ENCODE measurements at places on chromosomes 2 and 18. TPM values are rescaled to one million over a fixed set of nuclear protein-coding genes. Genes with fewer than 3 reads are reported as not detected.

IL18RAP gene
- 1.4 TPM for total RNA-seq

PIEZO2 gene
- total RNA-seq = 10.3 TPM

LIMS4 gene
- total RNA-seq = 24.6 TPM

TMEM17 gene
- 0.42 TPM for total RNA-seq

NEMP2 gene
- total RNA-seq = 3.6 TPM

C2orf15 gene
- total RNA-seq = 4.9 TPM

MPP4 gene
- 5.5 TPM for total RNA-seq

SLC35G4 gene
- not detected for total RNA-seq

ANKRD30B gene
- not detected for total RNA-seq

SERPINB12 gene
- not detected for total RNA-seq

DNA sequence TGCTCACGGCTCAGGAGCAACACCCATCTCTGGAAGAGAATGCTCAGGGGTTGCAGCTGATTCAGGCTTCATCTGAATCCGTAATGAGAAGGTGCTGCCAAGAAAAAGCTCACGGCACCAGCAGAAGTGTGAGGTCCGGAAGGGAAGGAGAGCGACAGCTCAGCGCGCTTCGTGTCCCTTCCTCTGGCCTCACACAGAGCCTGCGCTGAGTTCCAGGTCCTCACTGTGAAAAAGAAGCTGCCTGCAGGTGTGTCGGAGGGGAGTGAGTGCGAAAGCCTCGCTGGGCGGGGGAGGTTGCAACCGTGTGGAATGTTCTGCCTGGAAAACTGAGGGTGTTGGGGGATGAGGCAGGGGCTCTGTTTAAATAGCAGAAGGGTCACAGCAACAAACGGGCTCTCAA is 76.2 kb upstream of the TWIST2 start:
- H3K27me3 ChIP-seq = no peaks in the 10 kb centered on the region
- no peaks in the 10 kb centered on the region for H3K4me1 ChIP-seq
- H3K36me3 ChIP-seq = no peaks in the 10 kb centered on the region

DNA sequence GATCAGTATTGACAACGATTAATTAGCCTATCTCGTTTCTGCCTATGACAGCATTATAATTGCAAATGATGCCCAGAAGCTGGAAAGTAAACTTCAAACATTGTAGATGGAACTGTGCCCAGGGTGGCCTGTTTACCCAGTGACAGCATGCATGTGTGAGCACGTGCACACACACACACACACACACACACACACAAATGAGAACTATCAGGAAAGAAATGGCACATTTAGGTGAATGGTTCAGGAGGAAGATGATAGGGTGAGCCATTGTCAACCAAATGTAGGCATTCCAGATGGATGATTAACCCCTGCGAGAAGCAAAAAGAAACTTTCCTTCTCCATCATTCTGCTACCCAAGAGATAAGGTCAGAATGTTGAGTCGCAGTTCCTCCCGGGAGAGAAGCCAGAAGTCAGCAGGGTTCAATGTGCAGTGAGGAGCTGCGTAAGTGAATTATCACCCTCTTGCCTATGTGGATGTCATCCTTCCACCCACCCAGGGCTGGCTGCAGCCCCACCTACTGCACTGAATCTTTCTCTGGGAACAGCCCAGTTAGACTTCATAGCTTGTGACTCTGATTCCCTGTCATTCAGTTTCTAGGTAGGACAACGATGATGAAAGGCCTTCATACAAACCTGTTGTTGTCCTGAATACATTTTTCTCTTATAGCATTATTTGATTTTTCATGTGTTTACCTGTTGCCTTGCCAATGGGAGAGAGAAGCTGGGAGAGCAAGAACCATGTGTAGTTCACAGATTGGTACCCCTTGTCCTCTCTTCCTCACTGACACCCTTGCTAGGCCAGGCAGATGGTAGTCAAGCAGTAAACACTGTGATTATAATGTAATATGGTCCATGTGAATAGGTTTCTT is 3.5 kb upstream of the APOB start:
- peaks cover 26% of the 10 kb centered on the region for H3K4me1 ChIP-seq
- no peak overlapping the region for H3K27ac ChIP-seq
- no peaks in the 10 kb centered on the region for H3K27me3 ChIP-seq
- no peak for DNase-seq
- no peak overlapping the region for H3K4me3 ChIP-seq

DNA sequence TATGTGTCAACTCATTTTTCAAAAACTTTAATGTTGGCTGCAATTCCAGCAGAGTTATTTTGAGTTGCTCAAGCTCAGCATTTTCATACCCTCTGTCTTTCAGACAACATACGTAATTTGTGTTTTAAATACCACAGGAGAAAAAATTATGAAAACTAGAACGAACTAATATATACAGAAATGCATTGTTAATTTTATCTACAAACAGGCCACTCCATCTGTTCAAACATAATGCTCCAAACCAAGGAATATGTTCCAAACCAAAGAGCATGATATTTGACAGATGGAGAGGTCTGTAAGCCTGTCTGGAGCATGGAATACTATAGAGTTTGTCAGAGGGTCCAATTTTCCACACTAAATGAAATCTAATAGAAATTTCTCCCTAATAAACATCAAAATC is 536.2 kb upstream of the FSIP2 start:
- no peaks in the 10 kb centered on the region for H3K27me3 ChIP-seq
- H3K27ac ChIP-seq = no peak overlapping the region
- H3K4me3 ChIP-seq = no peak overlapping the region
- no peaks in the 10 kb centered on the region for H3K4me1 ChIP-seq

- no peak overlapping the region for H3K4me3 ChIP-seq
- peaks cover 12% of the 10 kb centered on the region for H3K4me1 ChIP-seq
- no peaks in the 10 kb centered on the region for H3K27me3 ChIP-seq
- no peak overlapping the region for H3K27ac ChIP-seq
- DNase-seq = no peak
- no peaks in the 10 kb centered on the region for H3K36me3 ChIP-seq
Measured at GRCh38 chr18:25305584-25305983, 46.4 kb downstream of the ZNF521 start.

DNA sequence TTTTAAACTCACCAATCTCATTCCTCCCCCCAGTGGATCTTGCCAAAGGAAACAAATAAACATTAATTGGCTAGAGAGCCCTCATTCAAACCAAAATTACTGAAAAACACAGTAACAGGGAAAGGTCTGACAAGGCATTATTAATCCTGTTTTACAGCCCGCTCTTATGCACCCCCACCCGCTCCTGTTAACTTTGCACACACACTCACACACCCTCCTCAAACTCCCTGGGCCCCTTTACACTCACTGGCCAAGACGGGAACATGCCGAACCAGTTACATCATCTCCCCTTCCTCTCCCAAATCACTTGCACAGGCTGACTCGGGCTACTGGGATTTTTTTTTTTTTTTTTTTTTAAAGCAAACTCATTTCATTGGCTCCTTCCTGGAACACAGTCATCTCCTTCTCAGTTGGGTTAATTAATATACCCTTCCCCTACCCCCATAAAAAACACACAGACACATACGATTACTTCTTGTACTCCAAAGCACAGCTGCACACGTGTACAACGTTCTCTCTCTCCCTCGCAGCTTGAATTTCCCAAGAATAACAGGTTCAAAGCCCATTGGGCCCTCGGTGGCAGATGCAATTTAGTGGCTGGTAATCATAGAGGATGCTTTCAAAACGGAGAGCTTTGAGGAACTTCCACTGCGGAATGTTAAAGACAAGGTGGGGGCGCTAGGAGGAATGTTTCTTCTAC is 31.8 kb downstream of the KLF7 start:
- peaks cover 82% of the 10 kb centered on the region for H3K4me1 ChIP-seq
- peak overlapping the region; percentile 52 for H3K4me3 ChIP-seq
- H3K27ac ChIP-seq = peak overlapping the region; percentile 81
- no peaks in the 10 kb centered on the region for H3K36me3 ChIP-seq

GRCh38 chr2:80126596-80127189 is 177.9 kb downstream of the LRRTM1 start:
- no peak overlapping the region for H3K4me3 ChIP-seq
- H3K27ac ChIP-seq = no peak overlapping the region
- no peak for DNase-seq
- H3K4me1 ChIP-seq = no peaks in the 10 kb centered on the region

DNA sequence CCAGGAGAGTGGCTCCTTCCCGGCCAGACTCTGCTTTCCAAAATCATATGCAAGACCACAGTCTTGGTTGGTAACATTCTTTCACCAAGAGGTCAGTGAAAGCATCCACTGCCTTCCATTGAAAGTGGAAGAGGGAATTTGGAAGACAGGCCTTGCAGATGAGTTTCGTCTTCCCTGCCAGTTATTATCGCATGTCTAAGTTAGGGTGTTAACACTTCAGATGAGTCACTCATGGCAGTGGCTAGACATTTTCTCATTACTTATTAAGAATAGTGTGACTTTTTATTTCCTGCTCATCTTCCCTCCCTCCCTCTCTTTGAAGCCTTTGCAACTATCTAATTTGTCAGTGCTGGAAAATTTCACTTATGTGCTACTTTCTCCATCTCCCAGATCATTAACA is 102.9 kb upstream of the EPB41L3 start:
- no peaks in the 10 kb centered on the region for H3K4me1 ChIP-seq
- H3K4me3 ChIP-seq = no peak overlapping the region
- no peaks in the 10 kb centered on the region for H3K36me3 ChIP-seq
- H3K27ac ChIP-seq = no peak overlapping the region
- H3K27me3 ChIP-seq = no peaks in the 10 kb centered on the region

GRCh38 chr2:40095000-40095399 is 315.9 kb upstream of the THUMPD2 start:
- H3K4me1 ChIP-seq = peaks cover 11% of the 10 kb centered on the region
- no peak overlapping the region for H3K4me3 ChIP-seq
- no peaks in the 10 kb centered on the region for H3K36me3 ChIP-seq

DNA sequence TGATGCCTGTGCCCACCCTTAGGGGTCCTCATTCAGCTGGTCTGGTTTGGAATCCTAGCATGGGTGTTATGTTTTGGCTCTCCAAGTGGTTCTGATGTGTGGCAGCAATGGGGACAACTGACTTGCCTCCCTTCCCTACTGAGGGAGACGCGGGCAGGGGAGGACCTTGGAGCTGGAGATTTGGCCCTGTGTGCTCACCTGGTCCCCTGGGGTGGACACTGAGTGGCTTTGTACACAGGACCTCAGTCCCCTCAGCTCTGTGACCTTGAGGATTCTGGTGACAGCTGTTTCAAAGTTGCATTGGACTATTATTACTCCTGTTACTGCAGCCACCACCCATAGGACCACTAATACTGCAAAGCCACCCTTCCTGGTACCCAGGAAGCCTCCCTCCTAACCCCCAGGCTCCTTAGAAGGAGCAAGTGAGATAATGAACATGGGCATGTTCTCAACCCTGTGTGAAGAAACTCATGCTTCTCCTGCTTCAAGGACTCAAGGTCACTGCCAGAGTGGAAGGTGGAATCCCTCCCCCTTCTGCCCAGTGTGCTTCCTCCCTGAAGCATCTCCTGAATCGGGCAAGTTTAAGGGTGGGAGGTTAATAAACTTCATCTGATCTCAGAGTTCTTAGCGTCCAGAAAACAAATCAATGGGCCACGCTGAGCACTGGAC is 26.5 kb downstream of the TMEM182 start:
- H3K36me3 ChIP-seq = no peaks in the 10 kb centered on the region
- no peak overlapping the region for H3K27ac ChIP-seq
- H3K4me3 ChIP-seq = no peak overlapping the region
- peaks cover 16% of the 10 kb centered on the region for H3K4me1 ChIP-seq

- no peaks in the 10 kb centered on the region for H3K27me3 ChIP-seq
- no peaks in the 10 kb centered on the region for H3K36me3 ChIP-seq
- no peak overlapping the region for H3K4me3 ChIP-seq
- no peaks in the 10 kb centered on the region for H3K4me1 ChIP-seq
- DNase-seq = no peak
Measured at GRCh38 chr2:78977661-78978145, 47.8 kb upstream of the REG3G start.

- H3K4me3 ChIP-seq = no peak overlapping the region
- no peak overlapping the region for H3K27ac ChIP-seq
- no peaks in the 10 kb centered on the region for H3K36me3 ChIP-seq
- H3K4me1 ChIP-seq = peaks cover 23% of the 10 kb centered on the region
- DNase-seq = no peak
Measured at GRCh38 chr2:158723921-158724802, 71.0 kb upstream of the DAPL1 start.

DNA sequence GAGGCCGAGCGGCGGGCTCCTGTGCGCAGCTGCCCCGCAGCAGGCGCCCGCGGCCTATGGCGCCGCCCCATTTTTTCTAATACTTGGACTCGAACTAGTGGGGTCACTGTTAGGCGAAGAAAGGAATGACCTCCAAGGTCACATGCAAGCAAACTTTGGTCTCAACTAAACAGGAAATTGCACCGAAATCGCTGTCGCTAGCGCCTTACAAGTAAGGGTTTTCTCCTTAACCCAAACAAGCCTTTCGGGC is 339 bp downstream of the ACAA2 start:
- H3K27ac ChIP-seq = peak overlapping the region; percentile 90
- no peak for DNase-seq
- H3K4me3 ChIP-seq = peak overlapping the region; percentile 89
- H3K36me3 ChIP-seq = no peaks in the 10 kb centered on the region
- H3K27me3 ChIP-seq = no peaks in the 10 kb centered on the region

GRCh38 chr2:125684932-125685331 is 971.0 kb upstream of the GYPC start:
- H3K27ac ChIP-seq = no peak overlapping the region
- no peaks in the 10 kb centered on the region for H3K36me3 ChIP-seq
- no peaks in the 10 kb centered on the region for H3K4me1 ChIP-seq
- DNase-seq = no peak

- no peak overlapping the region for H3K27ac ChIP-seq
- no peak for DNase-seq
- no peak overlapping the region for H3K4me3 ChIP-seq
Measured at GRCh38 chr2:241334813-241335212, 19.1 kb downstream of the SEPTIN2 start.

- H3K27me3 ChIP-seq = no peaks in the 10 kb centered on the region
- DNase-seq = no peak
- H3K27ac ChIP-seq = no peak overlapping the region
- no peak overlapping the region for H3K4me3 ChIP-seq
- H3K4me1 ChIP-seq = no peaks in the 10 kb centered on the region
Measured at GRCh38 chr2:153230977-153231376, 247.6 kb downstream of the RPRM start.

DNA sequence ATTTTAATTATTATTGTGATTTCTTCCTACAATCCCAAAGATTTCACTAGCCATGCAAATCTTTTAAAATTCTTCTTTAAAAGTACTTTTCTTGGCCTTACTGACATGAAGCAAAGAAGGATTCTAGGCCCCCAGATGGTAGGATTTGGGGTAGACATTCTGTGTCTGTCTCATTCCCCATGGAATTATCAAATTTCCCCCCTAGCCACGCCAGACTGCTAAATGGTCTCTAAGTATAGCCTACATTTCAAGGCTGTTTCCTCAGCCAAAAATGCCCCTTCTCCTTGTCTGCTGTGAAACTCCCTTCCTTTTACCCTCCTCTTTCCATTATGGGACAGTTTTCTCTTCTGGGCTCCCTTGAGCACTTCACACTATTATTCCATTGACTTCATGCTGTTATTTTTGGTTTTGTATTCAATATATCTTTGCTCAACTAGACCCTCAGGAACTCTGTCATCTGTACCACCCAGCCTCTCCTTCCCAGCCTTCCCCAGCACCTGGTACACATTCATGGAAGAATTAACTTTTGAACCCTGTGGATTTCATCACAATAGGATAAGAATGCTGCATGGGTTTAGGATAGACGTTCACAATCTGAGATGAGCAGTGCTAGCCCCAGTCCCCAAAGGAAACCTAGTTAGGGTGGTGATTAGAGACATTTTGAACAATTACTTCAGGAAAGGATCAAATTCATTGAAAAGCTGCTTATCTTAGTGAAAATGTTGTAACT is 21.5 kb upstream of the CYP1B1 start:
- H3K27me3 ChIP-seq = no peaks in the 10 kb centered on the region
- peaks cover 8% of the 10 kb centered on the region for H3K4me1 ChIP-seq
- no peak for DNase-seq
- no peak overlapping the region for H3K27ac ChIP-seq

- no peaks in the 10 kb centered on the region for H3K4me1 ChIP-seq
- no peak overlapping the region for H3K4me3 ChIP-seq
- no peak for DNase-seq
- H3K27me3 ChIP-seq = no peaks in the 10 kb centered on the region
- no peak overlapping the region for H3K27ac ChIP-seq
Measured at GRCh38 chr18:63078471-63078870, 241.1 kb downstream of the BCL2 start.

Data from thoracic aorta (tissue), 2 donors.